AG04449 (cell line): ENCODE measurements at places on chromosomes 6 and 20.
A peak's percentile ranks its signal among the peaks of the same experiment; 100 is the strongest.

DNA sequence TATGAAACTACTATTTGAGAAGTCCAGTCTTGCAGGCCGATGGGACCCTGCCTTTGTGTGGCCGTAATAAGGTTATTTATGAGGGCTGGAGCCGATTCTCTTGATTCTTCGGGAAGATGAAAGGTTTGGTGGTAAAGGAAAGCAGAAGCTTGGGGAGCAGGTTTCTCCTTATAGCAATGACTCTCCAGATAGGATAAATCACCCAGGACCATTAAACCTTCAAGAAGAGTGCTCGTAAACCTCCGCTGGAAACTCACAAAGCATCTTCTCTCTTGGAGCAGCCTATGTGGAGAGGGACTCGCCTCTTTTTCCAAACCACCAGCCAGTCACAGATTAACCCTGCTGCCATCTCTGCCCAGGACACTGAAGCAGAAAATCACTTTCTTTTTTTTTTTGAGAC is 69.6 kb upstream of the SALL4 start:
- DNase-seq, result no peak

GRCh38 chr6:33828452-33828763 is 24.6 kb upstream of the MLN start:
- no peak for DNase-seq

- no peak for DNase-seq
These were observed 152.9 kb downstream of the AKAP7 start for GRCh38 chr6:131288214-131288613.

GRCh38 chr6:33018904-33019303 is 9.5 kb upstream of the HLA-DOA start:
- no peak for DNase-seq

DNA sequence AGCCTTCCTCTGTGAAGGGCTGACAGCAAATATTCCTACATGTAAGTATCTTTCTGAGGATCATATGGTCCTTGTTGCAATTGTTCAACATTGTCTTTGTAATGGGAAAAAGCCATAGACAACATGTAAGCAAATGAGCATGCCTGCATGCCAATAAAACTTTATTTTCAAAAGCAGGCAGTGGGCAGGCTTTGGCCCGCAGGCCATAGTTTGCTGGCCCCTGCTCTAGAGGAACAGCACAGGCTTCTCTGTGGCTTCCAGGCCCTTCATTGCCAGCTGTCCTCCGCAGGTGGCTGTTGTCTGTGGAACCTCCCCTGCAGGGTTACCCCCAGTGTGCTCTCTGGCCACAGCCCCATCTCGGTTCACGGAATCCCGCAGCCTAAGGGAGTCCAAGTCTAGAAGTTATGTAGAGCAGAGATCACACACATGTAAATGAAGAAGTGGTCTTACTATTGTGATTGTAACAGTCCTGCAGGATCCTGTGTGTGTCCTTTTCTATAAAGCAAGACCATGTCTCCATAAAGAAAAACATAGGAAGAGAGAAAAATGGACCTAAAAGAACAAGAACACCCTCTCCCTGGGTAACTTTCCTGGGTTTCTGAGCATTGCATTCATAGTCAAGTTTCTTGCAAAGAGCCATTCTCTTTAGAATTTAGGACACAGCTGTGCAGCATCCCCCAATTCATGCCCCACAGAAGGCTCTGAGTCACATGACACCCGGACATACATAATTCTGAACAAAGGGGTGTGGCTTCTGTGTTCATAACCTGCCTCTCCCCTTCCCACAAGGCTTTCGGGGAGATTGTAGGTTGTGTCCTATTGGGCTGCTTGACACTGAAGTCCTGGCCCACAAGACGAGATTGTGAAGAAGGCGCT is 10.0 kb downstream of the UNC93A start:
- DNase-seq, result no peak

DNA sequence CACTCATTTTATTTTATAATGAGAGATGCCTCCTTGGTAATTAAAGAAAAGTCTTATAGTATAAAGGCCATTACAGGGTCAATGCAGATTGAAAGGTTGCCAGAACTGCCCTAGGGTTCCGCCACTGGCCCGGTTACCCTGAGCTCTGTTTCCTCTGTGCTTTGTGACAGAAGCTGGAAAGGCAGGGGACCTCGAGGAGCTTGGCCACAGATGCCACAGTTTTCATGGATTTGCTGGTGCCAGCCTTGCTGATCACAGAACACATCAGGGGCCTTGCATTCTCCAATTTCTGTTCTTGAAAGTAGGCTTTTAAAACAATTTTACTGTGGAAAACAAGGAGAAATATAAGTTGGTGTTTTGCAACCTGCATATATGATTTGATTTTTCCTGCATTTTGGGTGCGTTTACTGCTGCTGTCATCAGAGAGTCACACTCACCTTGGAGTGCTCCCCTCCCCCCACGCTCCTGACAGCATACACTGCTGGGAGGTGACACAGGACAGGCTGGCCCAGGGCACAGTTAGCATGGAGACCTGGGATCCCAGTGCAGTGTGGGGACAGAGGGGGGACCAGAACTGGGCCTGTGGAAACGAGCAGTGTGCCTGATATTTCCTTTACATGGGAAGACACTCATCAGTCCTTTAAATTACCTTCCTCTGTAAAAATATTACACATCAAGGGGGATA is 142.8 kb downstream of the CFAP61 start:
- no peak for DNase-seq

DNA sequence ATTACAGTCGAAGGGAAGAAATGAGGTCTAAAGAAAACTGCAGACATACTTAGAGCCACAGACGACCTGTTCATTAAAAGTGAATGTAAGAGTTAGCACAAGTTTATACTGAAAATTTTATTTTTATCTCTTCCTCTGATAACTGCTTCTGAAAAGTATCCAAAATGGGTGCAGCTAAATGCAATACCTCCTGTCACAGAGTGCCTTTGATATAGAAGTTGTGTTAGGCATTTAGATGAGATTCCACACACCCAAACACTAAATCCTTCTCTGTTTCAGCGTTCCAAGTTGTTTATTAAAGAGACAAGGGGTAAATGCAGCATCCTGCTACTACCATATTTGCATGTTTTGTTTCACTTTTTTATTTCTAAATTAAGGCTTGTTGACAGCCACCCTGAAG is 214.7 kb upstream of the TSHZ2 start:
- DNase-seq, result no peak

DNA sequence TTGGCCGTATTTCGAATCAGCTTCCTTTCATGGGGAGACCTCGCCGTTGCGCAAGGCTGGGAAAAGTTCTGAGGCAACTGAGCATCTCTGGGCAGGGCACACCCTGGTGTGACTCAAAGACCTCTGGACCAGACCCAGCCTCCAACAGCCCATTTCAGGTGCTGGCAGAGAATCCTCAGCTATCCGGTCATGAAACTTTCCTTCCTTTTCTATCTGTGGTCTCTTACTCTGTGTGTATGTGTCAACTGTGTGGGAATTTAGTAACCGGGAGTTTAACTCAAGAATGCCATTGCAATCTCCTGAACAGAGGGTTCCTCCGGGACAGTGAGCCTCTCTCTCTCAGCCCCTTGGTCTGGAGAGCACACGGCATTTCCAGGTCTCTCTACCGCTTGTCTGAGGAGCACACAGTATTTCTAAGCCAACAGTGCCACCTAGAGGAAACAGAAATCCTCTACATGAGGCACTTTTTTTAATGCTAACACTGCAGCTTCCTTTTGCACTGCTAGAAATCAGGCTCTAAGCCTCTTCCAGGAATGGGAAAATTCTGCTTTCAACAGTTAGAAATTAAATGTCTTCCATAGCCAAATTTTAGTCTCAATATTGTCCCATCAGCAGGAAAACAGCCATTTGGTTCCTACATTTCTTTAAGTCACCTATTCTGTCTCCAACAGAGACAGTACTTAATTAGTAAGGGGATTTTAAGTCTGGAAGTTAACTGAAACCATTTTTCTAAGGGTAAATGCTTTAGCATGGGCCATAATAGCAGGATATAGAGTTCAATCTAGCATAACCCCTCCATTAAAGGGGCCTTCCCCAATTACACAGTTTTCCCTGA is 32.7 kb downstream of the PLN start:
- DNase-seq, result peak; percentile 33

GRCh38 chr20:14214046-14214445 is 123.4 kb downstream of the FLRT3 start:
- DNase-seq, result no peak

- no peak for DNase-seq
These were observed 25.2 kb downstream of the PHF3 start for GRCh38 chr6:63660757-63661156.

- DNase-seq, result no peak
These were observed 1.8 kb downstream of the GABRR1 start for GRCh38 chr6:89215391-89215790.

DNA sequence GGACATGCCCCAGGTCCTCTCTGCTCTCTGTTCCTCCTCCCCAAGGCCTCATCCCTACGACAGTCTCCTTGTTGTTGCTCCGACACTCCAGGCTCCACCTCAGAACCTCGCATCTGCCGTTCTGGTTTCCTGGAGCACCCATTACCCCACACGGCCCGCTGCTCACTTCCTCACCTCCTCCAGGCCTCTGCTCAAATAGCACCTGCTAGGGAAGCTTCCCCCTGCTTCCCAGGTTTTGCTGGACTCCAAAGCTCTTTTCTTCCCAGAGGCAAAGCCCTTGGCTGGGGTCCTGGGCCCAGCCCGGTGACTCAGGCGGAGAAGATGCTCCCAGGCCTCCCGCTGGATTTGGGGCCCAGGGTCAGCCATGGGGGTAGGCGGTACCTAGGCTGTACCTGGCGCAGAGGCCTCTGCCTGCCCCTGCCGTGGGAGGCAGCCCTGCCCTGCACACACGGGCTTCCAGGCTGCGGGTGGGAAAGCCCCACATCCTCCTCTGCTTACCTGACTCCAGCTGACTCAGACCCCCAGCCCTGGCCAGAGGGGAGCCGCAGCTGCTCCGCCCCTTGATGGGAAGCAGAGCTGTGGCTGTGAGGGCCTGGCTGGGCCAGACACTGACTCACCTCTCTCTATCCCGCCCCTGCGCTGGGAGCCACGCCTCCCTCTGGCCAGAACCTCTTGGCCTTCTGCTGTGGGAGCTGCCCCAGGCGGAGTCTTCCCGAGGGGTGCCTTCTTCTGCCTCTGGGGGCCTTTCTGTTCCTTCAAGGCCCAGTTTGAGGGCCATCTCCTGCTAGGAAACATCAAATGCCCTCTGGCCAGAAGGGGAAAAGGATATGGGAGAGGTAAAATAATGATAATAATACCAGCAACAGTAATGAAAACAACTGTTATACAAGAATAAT is 130.5 kb downstream of the CEBPB start:
- DNase-seq, result peak; percentile 62

- no peak for DNase-seq
These were observed 65.4 kb upstream of the NNAT start for GRCh38 chr20:37455659-37456058.

DNA sequence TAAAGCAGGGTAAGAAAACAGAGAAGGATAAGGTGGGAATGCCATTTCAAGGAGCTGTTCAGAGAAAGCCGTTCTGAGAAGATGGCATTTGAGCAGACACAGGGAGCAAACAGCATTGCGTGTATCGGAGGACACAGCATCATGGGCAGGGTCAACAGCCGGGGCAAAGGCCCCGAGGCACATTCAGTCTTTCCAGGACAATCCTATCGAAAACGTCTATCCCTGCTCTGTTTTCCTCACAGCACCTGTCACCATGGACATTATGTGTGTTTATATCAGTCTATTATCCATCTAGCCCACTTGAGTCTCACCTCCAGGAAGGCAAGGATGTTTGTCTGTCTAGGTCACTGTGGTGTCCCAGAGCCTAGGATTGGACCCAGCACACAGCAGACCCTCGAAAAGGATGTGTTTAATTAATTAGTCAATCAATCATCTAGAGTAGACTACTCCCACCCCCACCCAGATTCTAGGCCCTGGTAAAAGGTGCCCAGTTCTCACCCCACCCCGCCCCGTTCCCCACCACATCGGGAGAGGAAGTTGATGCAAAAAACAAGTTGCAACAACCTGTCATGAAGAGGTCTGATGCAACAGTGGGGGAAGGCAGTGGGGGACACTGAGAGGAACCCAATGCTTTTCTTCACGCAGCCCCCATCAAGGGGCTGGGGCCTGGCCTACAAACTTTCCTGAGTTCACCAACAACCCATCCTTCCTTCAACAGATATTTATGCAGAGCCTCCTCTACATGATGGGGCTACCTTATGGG is 66.6 kb downstream of the PREX1 start:
- no peak for DNase-seq

DNA sequence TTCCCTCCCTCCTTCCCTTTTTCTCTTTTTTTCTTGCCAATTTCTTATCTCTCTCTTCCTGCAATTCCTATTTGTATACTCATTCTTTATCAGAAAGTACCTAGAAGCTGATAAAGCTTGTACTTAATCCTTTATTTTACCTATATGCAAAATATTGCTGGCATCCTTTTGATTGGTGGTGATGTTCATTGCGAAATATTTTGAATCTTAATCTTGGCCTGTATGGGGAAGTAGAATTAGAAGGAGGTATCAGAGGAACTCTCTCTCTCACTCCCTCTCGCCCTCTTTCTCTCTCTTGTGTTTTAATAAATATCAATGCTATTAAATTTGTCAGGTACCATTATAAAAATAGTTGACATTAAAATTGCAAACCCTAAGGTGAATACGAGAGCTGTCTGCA is 52.8 kb downstream of the UST start:
- no peak for DNase-seq

DNA sequence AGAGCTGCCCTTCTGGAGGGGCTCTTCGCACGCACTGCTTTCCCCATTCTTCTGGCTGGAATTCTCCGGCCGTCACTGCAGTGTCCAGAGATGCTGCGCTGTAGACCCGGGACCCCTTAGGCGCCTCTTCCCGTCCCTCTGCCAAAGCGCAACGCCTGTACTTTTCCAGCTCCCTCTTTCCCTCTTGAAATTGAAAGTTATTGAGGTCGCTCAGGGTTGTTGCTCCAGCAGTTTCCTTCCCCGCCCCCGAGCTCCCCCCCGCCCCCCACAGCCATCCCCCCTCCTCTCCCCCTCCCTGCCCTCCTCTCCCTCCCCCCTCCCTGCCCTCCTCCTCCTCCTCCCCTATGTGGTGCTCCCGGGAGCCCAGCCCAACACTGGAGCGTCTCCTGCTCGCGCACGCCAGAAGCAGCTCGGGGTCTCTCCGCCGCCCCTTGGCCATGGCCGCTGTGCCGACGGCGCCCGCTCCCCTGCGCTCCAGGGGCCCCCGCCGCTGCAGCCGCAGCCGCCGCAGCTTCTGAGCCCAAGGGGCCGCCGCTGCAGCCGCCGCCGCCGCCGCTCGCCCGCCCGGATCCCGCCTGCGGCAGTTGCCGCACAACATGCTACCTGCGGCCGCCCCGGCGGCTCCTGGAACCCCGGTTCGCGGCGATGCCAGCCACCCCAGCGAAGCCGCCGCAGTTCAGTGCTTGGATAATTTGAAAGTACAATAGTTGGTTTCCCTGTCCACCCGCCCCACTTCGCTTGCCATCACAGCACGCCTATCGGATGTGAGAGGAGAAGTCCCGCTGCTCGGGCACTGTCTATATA is at the start of gene RSPO3:
RSPO3 (plus strand) TSS at position 374 of the 804 bp plus-strand sequence. CDS start 522 bp downstream, outside the sequence.
- no peak for DNase-seq

- no peak for DNase-seq
These were observed 69.6 kb upstream of the ADGRF1 start for GRCh38 chr6:47111685-47112084.

DNA sequence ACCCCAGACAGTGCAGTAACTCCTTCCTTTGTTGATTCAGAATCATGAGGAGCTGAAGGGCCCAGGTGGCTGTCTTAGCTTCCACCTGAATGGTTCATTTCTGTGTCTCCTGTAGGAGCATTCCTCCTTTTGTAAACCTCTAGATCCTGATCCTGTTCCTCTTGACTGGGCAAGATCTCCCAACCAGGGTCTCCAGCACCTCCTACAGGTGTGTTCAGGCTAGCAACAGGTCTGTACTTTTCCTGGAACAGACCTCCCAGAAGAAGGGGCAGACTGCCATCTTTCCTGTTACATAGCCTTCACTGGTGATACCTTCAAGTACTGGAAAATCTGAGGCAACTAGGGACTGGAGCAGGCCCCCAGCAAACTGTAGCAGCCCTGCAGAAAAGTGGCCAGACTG is 35.2 kb downstream of the HLA-B start:
- no peak for DNase-seq
